ENCODE measurements at places on chromosomes 3 and 15.

DNA sequence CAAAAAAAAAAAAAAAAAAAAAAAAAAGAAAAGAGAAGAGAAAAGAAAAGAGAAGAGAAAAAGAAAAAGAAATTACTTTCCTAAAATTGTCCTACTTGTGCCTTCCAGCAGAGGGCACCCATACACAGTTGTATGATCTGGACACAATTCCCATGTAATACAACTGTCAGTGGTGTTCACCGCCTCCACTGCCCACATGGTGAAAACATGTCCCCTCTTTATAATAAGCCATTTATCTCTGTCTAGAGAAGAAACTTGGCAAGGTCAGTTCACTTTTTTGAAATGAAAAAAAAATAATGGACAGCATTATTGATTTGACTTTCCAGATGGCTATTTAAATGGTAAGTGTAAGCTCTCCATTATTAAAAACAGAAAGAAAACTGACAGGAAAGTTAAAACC lies 459.4 kb downstream of the GBE1 start:
- no peak for DNase-seq

GRCh38 chr3:120017692-120018091 lies 76.6 kb downstream of the GSK3B start:
- no peak for DNase-seq

- no peak for DNase-seq
Observed at GRCh38 chr3:27641888-27642601, 80.1 kb downstream of the EOMES start.

DNA sequence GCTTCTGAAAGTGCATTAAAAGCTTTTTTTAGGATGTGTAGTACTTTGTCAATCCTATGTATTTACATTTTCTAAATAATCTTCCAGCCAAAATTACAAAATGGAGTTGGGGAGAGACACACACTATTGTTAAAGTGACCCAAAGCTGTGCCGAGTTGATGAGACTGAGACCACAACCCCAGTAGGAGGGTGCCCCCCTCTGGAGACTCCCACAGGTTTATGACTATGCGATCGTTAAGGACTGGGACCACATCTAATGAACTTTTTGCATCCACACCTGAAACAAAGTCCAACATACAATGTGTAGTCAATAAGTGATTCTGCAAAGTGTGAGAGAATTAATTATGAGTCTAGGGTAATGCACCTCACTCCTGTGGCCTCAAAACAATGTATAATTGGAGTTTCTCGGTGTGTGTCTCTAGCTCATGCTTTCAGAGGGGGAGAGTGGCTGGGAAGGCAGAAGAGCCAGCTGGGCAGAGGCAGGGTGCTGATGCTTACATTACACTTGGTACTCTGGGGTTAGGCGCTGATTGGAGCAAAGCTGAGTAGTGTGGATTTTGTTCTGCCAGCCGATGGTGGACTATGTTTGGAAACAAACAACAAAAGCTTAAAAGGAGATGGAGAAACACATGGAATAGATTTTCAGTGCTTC lies 102.8 kb downstream of the KCNH8 start:
- no peak for DNase-seq

- no peak for DNase-seq
Observed at GRCh38 chr3:135487261-135487660, 478.3 kb upstream of the PPP2R3A start.

GRCh38 chr3:39497753-39498152 lies 30.3 kb downstream of the MOBP start:
- DNase-seq, result no peak

DNA sequence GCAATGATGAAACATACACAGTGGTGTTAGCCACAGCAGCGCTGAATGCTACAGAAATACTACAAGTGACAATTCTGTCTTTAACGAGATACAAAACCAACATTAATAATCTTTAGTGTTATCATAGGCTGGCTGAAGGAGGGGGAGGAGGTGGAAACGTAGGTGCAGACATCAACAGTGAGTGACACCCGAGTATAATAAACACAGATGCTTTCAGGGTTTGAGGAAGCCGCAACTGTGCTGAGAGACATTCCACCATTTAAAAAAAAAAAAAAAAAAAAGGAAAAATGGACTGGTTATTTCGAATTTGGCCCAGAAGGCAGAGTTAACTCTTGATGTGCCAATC lies 4.3 kb upstream of the IGDCC3 start:
- no peak for DNase-seq

DNA sequence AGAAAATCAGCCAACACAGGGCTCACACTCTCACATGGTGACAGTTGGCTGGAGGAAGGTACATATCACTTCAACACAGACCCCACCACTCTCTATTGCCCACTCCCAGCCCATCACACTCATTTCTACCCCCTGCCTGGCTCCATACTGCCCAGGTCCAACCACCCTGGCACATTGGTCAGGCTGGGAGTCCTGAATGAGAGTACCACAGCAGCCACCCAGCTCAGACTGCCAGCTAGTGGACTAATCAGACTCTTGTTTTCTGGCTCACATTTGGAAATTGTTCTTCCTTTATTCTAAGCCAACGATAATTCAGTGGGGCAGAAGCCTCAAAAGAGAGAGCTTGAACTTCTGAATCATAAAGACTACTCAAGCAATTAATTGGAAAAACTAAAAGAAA lies 20.0 kb downstream of the MRPL46 start:
- no peak for DNase-seq

GRCh38 chr3:63228677-63229076 lies 49.4 kb upstream of the SYNPR start:
- no peak for DNase-seq

- no peak for DNase-seq
Observed at GRCh38 chr3:4898454-4899313, 80.6 kb upstream of the BHLHE40 start.

DNA sequence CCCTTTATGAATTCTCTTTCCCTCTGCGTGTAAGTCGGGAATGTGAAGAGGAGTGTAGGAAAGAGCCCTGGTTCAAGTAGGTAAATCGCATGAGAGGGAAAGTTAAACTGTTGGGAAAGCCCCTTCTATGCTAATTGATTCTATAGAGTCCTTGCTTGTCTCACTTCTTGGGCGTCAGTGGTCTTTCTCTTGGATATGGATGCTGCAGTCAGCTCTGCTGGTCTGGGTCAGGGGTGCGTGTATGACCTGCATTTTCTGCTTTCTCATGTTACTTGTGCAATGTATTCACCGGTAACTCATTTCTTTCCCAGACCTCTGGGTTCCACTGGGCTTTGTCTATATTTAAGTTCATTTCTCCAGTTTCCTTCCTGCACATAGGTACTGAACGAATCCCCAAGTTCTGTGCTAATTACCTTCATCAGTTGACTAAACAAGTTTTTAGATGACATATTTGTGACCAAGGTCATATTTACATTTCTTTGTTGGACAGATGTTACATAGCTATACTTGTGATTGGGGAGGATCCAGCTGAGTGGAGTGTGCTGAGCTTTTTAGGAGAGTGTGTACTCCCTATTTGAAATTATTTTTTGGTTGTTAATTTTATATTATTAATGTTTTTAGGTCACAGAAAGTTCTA lies 1.4 kb downstream of the SETD5 start:
- no peak for DNase-seq

DNA sequence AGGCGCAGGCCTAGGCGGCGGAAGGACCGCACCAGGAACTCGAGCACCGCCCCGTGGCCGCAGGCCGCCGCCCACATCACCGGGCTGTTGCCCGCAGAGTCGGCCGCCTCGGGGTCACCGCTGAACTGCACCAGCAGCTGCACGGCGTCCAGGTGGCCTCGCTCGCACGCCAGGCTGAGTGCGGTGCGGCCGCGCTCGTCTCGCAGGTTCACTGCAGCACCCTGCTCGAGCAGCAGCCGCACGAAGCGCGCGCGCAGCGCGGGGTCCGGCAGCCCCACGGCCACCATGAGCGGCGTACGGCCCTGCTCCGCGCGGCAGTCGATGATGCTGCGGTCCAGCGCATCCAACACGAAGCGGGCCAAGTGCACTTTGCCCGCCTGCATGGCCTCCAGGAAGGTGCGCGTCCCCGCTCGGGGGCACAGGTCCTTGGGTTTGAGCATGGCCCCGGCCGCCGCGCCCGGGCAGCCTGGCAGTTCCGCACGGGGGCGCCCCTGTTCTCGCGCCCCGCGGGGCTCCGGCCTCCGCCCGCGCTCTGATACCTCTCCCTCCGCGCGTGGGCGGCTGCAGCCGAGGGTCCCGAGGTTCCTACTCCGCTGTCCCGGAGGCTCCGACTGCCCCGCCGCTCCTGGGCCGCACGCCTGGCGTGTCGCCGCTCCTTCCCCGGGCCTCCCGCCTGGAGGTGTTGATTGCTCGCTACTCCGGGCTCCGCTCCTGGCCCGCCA lies 556 bp downstream of the ANKRD63 start:
- DNase-seq, result no peak

GRCh38 chr3:53049987-53050386 lies 4.1 kb upstream of the SFMBT1 start:
- DNase-seq, result no peak

GRCh38 chr15:48896869-48897814 lies 19.2 kb downstream of the EID1 start:
- DNase-seq, result no peak

DNA sequence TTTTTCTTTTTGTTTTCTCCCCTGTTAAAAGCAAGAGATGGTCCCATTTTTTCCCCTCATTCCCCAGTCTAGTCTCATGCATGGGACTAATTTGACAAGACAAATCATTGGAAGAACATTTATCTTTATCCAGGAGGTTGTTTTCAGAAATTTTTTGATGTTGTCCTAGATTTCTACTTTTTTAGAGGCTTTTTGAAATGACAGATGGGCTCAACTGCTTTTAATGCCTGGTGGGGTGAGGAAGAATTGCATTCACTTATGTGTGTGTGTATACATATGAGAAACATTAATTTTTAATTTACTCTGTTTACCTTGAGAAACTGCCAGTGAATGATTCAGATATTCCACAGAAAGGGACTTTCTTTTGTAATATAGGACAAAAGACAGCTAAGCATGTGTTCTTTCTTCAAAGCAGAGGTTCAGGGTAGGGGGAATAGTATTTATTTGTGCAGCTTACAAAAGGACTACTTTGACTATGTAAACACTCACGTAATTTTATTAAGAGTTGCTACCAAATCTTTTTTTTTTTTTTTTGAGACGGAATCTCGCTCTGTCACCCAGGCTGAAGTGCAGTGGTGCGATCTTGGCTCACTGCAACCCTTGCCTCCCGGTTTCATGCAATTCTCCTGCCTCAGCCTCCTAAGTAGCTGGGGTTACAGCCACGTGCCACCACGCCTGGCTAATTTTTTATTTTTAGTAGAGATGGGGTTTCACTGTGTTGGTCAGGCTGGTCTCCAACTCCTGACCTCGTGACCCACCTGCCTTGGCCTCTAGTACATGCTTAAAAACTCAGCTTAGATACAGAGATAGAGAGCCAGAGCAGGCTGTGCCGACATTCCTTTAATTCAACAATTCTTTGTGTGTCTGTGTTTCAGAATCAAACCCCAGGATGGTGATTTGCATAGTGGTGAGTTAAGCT lies 130.1 kb upstream of the RARB start:
- no peak for DNase-seq

DNA sequence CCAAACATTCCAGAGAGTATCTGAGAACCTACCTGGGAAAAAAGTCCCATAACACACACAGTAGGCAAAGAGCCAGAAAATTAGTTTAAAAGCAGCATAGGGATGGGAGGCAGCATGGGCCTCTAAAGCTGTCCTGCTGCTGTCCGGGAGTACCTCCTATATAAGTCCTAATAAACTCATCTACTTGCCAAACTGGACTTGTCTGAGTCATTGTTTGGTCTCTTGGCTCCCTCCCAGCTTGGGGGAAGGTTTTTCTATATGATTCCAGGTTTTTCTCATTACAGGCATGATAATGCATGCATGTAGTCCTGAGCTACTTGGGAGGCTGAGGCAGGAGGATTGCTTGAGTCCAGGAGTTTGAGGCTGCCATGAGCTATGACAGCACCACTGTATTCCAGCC lies 17.5 kb upstream of the HACD2 start:
- no peak for DNase-seq

GRCh38 chr3:128988286-128988685 lies 5.6 kb downstream of the CFAP92 start:
- DNase-seq, result no peak

GRCh38 chr3:45783667-45784066 lies 12.7 kb downstream of the SLC6A20 start:
- no peak for DNase-seq

- no peak for DNase-seq
Observed at GRCh38 chr15:84755736-84756527, 7.5 kb downstream of the ZNF592 start.

- DNase-seq, result no peak
Observed at GRCh38 chr3:127859730-127860129, 37.4 kb upstream of the MGLL start.

- DNase-seq, result no peak
Observed at GRCh38 chr3:71325715-71326114, 257.8 kb downstream of the FOXP1 start.

GRCh38 chr3:40939741-40940130 lies 259.6 kb upstream of the CTNNB1 start:
- no peak for DNase-seq

DNA sequence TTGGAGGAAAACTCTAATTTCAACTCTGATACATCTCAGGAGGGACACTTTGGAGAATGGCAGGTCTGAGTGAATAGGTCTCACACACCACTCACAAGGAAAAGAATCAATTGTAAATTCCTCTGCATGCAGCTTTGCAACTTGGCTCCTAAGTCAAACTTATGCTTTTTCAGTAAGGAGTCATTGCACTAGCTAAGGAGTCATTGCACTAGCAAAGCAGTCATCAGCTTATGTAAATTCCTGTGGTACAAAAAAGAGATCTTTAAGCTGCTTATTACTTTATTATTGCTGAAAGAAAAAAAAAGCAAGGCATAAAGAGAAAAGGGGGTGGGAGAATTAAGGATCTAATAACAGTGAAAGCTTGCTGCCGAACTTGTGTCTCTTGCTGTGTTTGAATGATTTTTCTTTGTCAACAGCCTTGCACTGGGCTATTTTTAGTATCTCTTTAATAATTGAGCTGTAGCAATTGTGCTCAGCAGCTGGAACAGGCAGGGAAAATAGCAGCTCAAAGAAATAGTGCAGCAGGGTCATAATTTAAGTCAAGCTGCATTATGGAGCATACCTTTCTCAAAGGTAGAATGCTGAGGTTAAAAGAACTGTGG lies 154.3 kb upstream of the ARPP21 start:
- no peak for DNase-seq

DNA sequence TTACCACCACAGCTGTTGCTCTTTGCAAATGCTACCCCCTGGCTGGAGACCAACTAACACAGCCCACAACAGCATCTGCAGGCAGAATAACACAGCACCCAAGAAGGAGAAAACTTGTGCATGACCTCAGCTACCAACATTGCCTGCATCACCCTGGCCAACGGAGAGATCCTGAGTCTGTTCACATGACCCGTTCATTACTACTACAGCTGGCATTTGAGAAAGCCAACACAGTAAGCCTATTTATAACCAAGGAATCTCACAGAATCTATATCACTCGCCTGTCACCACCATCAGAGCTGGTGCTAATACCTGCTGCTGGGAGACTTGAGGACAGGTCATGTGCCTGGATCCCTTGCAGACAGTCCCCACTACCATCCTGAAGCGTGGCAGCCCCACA lies 215.2 kb downstream of the POLQ start:
- no peak for DNase-seq

DNA sequence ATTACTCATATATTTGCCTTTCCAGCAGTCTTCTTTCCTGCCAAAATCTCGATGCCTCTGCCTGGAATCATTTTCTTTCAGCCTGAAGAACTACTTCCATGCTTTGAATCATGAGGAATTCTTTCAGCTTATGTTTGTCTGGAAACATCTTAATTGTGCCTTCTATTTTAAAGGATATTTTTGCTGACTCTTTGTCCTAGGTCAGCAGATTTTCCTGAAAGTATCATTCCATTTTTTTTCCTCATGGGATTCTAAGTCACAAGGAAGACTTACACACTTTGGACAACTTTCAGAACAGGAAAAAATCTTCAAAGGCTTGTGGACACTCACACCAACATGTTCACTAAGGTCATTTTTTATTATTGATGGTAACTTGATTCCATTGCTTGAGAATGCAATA lies 10.1 kb downstream of the PRR23E start:
- DNase-seq, result no peak

All from activated CD4-positive, alpha-beta T cell treated with anti-CD3 and anti-CD28 coated beads for 24 hours (primary cell).